ENCODE measurements at places on chromosomes 3 and 15.

GRCh38 chr3:27861046-27862036 is 139.2 kb upstream of the EOMES start:
- no peak for DNase-seq

DNA sequence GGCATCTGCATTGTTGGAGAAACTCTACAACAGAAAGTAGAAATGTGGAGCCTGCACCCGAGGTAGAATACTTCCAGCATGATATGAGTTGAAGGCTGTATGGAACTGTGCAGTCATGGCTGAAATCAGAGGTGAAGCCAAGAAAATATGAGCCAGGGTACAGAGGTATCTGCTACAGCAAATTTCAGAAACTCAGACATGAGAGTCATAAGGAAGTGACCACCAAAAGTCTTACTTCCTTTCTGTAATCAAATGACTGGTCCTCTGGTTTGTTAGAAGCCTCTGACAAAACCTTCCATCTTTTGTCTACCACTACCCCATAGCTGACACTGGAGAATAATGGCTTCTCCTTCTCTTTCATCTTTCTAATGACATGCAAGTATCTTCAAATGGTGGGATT is 159.4 kb downstream of the TMEM108 start:
- no peak for DNase-seq

DNA sequence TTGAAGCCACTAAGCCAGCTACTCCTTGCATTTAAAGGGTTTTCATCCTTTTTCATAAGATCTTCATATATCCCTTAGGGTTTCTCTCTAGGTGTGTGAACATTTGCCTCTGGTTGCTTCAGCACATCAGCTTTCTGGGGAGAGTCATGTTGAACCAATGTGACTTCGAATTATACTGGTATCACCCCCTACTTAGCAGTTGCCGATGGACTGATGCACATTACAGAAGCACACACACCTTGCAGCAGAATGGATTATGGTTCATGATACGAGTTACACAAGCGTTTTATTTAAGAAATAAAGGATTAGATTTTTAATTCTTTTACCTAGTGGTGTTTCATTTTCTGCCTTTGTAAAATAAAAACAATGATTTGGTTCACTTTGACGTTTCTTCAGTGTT is 39.6 kb downstream of the FBXO22 start:
- no peak for DNase-seq

DNA sequence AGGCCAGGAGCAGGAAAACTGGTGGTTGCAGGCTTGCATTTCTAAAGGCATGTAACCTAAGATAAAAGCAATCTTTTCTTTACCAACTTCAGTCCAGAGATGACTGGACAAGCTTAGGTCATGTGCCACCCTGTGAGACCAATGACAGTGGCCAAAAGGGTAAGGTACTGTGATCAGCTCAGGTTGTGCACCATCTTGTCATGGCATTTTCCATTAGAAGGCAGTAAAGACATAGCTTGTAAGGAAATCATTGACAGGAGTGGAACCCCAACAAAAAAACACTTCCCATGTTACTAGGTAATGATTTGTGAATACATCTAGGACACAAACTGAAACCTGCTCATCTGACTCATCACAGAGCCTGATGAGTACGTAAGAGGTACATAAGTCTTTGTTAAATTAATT is 35.2 kb downstream of the SSR3 start:
- DNase-seq, result no peak

DNA sequence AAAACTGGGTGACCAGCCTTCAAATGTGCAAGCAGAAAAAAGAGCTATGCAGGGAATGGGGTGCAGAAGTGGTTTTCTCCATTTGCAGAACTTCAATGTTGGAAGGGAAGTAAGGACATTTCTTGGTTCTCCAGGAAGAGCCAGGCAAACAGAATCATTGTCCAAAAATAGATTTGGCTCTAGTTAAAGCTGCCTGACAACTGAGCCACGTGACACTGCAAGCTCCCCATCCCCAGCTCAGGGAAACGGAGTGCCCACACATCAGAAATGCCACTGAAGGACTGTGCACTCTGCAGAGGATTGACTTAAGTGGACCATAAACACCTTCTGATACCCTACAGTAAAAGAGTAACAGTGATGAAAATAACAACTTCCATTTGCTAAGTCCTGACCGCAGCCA is 195.6 kb upstream of the NSMCE3 start:
- no peak for DNase-seq

DNA sequence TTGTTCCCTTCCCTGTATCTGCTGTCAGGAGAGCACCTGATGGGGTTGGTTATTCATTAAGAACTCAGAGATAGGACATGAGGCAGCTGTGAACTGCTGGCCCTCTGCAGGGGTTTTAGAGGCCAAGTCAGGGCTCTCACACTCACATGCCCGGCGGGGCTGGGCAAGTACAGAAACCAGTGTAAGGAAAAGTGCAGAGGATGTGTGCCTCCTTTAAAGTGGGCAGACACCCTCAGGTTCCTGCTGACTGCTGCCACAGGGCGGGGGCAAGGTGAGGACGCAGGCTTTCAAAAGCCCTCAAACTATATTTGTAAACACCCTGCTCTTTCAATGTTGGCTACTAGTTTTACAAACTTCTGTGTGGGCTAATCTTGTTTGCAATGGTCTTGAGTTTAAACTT is 22.4 kb downstream of the CXCR6 start:
- DNase-seq, result no peak

DNA sequence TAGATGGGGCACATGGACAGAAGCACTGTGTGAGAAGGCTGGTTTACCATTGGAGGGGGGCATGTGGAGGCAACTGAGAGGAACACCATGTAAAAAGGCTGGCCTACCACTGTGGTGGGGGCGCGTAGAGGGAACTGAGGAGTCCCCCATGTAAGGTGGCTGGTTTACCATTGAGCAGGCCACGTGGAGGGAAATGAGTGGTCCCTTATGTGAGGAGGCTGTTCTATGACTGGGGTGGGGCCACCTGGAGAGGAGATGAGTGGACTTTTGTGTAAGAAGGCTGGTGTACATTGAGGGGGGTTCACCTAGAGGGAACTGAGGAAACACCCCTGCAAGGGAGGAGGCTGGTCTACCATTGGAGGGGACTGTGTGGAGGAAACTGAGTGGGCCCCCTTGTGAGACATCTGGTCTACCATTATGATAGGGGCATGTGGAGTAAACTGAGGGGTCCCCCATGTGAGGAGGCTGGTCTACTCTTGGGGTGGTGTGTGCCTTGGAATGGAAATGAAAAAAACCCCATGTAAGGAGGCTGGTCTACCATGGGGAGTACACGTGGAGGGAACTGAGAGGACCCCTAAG is 156.9 kb downstream of the FBLN2 start:
- DNase-seq, result no peak

DNA sequence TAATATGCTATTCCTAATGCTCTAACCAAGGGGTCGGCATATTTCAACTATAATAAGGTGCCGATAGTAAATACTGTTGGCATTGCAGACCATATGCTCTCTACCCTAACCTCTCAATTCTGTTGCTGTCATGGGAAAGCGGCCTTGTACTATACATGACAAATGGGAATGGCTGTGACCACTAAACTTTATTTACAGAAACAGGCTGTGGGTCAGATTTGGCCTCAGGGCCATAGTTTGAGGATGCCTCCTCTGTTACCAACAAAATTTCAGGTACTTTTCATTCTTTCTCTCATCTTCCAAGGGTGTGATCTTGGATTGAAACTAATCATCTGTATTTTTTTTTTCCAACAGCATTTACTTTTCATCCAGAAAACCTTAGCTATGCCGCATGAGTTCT is 242.0 kb downstream of the MAGI1 start:
- no peak for DNase-seq

DNA sequence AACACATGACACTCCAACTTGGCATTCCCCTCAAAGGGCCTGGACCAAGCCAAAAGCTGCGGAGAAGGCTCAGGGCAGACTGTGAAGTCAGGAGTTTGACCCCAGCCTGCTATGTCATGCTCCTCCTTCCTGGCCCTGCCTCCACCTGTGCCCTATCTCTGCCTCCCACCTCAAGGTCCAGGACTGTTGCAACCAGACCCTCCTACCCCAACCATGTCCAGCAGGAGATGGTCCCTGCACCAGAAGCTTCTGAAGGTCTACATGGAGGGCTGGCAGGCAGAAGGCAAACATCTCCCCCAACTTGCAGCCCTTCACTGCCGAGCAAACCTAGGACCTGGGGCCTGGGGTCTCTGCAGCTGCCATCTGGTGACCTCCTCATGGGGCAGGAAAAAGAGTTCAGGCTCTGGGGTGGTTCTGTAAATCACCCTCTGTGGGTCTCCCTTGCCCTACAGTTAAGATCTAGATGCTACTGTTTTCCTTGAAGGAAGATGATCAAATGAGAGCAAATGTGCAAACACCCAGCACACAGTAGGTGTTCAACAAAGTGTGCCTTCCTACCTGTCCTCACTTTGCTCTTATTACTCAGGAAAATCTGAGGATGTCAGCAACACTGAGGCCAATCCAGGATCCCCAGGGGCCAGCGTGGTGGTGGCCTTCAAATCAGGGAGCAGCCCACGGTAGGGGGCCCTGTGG is 11.5 kb upstream of the CSK start:
- no peak for DNase-seq

- no peak for DNase-seq
Observed at GRCh38 chr15:62622775-62623174, 419.8 kb upstream of the TPM1 start.

DNA sequence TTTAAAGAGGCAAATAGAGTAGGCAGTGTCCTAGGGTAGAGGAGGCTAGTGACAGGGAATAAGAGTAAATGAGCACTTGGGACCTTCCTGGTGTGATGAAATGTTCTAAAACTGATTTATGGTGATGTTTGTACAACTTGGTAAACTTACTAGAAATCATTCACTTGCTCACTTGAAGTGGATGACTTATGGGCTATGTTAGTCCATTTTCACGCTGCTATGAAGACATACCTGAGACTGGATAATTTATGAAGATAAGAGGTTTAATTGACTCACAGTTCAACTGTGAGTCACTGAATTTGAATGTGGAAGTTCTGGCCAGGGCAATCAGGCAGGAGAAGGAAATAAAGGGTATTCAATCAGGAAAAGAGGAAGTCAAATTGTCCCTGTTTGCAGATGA is 31.7 kb upstream of the DHX36 start:
- no peak for DNase-seq

- DNase-seq, result no peak
Observed at GRCh38 chr15:58773024-58773423, 1.9 kb downstream of the MINDY2 start.

DNA sequence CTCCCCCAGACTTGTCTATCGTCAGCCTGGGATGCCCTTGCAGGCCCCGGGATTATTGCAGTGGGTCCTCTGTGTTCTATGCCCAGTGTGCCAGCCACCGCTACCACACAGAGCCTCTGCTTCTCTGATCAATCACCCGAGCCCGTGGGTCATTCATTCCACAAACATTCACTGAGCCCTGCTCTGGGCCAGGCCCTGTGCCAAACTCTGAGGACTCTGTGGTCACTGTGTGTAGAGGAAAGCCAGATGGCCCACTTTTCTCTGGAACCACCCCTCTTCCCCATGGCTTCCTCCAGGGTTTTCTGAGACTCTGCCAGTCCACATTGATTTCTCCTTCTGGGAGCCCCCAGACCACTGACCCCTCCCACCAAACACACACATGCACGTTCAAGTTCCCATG is 55.5 kb downstream of the BSN start:
- peak; percentile 28 for DNase-seq

DNA sequence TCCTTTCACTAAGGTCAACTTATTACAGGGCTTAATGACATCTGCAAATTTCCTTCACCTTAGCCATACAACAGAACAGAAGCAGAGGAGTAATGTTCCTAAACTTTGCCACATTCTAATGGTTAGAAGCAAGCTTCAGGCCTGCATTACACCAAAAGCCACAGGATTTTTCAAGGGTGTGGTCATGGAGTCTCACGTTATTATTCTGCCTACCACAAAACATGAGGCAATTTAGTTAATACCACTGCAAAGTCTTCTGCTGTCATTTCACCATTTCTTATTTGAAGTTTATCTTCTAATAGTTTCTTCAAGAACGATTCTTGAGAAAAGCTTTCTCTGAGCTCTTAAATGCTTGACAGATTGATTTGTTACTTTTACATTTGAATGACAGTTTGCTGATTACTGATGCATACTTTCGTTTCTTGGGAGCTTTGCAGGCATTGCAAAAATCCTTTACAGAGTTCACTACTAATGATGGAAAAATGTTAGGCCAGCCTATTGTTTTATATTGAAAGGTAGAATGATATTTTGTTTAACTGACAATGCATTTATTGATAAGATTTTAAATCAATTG is 1257.1 kb downstream of the NSUN3 start:
- no peak for DNase-seq

- DNase-seq, result no peak
Observed at GRCh38 chr3:20047341-20047779, 7.1 kb downstream of the KAT2B start.

GRCh38 chr3:9760779-9761505 is 8.8 kb downstream of the CAMK1 start:
- DNase-seq, result no peak

- DNase-seq, result no peak
Observed at GRCh38 chr3:48155122-48155521, 33.1 kb downstream of the CDC25A start.

DNA sequence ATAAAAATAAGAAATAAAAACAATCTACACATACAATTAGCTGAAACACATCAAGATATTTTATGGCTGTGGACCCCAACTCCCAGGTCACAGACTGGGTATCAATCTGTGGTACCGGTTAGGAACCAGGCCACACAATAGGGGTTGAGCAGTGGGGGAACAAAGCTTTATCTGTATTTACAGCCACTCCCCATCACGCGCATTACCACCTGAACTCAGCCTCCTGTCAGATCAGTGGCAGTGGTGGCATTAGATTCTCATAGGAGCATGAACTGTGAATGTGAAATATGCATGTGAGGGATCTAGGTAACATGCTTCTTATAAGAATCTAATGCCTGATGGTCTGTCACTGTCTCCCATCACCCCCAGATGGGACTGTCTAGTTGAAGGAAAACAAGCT is 17.7 kb upstream of the DNAJC19 start:
- DNase-seq, result no peak

DNA sequence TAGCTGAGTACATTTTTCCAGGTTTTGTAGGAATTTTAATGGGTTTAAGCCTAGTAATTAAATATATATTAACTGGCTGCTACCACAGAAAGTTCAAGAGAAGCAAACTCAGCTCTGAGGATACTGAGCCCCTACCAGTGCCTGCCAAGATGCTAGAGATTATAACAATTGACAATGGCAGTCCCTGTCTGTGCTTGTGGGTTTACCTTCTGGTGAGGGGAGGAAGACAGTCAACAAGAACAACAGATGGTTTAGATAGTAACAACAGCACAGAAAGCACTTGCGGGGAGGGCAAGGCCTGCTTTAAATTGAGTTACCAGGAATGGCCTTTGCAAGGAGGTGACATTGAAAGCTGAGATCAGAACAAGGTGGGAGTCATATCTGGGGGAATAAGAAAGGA is 56.6 kb upstream of the ARHGEF3 start:
- DNase-seq, result peak; percentile 41

GRCh38 chr15:70097063-70097320 is 725 bp downstream of the TLE3 start:
- no peak for DNase-seq

GRCh38 chr3:86109434-86109833 is 881.5 kb downstream of the VGLL3 start:
- no peak for DNase-seq

Measured in globus pallidus (tissue), 1 donor.